Activated naive CD4-positive, alpha-beta T cell (primary cell): ENCODE measurements at places on chromosomes 2 and 18.
A peak's percentile ranks its signal among the peaks of the same experiment; 100 is the strongest.

DNA sequence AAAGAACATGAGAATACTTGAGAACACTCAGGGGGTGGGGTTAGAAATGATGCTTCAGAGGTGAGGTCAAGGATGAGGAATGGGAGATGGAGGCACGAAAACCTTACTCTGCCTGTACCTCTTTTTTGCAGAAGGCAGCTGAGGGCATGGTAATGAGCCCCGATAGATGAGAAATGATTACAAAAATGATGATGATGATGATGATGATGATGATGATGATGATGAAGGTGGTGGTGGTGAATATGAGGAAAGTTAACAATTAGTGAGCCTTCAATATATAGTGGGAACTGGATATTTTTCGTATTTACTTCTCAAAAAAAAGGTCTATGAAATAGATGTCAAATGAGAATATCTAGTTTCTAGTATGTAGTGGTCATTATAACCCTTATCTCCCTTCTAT, 584.3 kb downstream of the EPHA4 start:
- no peak for DNase-seq

DNA sequence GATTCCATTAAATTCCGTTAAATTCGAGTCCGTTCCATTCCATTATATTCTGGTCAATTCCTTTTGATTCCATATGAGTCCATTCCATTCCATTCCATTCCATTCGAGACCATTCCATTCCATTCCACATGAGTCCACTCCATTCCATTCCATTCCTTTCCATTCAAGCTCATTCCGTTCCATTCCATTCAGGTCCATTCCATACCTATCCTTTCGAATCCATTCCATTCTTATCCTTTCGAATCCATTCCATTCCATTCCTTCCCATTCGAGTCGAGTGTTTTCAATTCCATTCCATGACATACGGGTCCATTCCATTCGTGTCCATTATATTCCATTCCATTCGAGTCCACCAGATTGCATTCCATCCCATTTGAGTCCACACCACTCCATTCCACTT, 1127.4 kb downstream of the RPIA start:
- DNase-seq, result no peak

DNA sequence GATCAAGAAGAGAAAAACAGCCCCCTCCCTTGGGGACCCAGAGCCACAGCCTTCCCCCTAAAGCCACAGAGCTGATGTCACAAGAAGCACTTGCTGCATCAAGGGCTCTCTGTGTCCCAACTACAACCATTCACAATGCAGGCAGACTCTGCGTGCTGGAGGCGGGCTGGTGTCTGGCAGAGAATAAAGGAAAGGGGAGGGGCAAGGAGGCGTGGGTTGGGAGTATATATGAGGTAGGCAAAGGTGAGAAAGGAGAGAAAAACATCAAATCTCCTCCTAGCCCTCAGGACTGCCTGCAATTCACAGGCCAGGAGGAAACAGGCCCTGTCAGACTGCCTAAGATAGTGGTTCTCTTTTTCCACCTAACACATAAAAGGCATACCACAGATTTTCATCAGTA, 48.8 kb upstream of the IHH start:
- DNase-seq, result peak; percentile 27

DNA sequence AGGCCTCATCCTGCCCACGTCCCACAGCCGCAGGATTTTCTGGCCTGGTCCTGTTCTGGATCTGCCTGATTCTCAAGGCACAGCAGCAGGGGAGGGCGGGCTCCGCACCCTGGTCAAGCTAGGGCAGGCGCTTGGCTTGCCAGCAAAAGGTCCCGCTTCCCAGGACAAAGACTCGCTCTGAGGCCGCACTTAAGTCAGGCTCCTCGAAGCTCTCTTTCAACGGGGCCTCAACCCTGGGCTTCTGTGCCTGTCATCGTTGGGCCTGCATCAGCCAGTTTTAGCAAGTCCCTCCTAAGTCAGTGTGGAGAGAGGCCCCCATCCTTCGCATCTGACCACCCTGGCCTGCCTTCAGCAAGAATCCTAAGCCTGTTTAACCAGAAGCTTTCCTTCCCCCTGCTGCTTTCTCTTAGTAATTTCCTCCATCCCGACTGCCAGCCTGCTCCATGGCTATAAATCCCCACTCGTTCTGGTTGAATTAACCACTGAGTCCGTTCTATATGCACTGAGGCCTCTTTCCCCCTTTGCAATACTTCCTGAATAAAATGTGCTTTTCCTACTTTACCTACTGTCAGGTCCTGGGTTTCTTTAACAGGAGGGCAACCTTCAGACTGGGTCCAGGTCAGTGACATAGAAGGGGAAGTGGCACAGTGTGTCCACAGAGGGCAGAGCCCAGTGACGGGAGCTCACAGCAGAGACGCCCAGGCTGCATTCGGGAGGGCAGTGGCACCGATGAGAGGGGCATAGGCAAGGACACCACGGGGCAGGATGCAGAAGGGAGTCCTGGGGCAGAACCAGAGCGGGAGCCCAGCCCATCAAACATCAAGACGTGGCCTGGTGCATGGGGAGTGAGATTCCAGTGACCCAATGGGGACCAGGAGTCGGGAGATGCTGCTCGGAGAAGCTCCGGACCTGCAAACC, 62.7 kb downstream of the SP110 start:
- DNase-seq, result no peak

GRCh38 chr2:176392744-176393414, 123.6 kb downstream of the MTX2 start:
- no peak for DNase-seq

DNA sequence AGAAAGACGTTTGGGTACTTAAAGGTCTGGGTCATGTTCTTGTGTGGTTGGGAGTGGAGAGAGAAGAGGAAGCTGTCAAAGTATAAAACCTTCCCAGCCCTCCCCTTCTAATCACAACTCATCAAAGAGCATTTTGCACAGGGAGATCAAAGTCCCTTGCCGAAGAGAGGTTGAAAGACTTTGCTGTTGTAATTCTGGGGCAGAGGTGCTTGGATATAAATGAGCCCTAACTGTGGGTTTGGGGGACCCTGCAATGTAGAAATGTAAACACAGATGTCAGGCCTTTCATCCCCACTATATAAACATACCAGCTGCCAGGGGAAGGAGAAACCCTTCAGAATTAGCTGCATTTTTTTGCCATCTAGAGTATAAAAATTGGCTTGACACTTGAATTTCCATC, 182.1 kb downstream of the ETAA1 start:
- no peak for DNase-seq

DNA sequence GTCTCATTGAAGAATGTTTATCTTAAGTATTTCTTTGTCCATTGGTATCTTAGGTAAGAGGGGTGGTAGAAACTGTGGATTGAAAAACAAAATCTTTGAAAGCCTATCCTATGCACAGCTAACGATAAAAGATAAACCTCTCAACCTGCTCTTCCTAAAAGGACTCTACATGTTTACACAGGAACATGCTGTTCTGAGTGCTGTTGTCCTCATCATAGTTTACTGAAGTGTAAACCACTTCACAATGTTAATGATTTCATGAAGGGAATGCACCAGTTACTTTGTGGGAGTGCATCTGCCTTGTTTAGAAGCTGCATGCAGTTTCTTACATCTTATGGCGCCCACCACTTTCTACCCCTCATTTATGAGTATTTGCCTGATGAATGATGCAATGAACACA, 1.2 kb downstream of the ACMSD start:
- no peak for DNase-seq

GRCh38 chr2:3617198-3617890, 22.4 kb downstream of the COLEC11 start:
- no peak for DNase-seq

- no peak for DNase-seq
These were observed 2.8 kb downstream of the ETAA1 start for GRCh38 chr2:67399831-67400489.

- DNase-seq, result no peak
These were observed 484.3 kb upstream of the LRATD1 start for GRCh38 chr2:14148216-14148615.
